CD14-positive monocyte (primary cell): ENCODE measurements at places on chromosomes 4 and X.

- DNase-seq = peak; percentile 20
These were observed 44.0 kb upstream of the MXD4 start for GRCh38 chr4:2305766-2306501.

- no peak for DNase-seq
These were observed 251.4 kb upstream of the PUDP start for GRCh38 chrX:7399373-7399772.

- DNase-seq = peak; percentile 71
These were observed 4.4 kb downstream of the ZFYVE28 start for GRCh38 chr4:2413821-2414610.

- no peak for DNase-seq
These were observed 69.2 kb downstream of the HADH start for GRCh38 chr4:108058685-108059440.

DNA sequence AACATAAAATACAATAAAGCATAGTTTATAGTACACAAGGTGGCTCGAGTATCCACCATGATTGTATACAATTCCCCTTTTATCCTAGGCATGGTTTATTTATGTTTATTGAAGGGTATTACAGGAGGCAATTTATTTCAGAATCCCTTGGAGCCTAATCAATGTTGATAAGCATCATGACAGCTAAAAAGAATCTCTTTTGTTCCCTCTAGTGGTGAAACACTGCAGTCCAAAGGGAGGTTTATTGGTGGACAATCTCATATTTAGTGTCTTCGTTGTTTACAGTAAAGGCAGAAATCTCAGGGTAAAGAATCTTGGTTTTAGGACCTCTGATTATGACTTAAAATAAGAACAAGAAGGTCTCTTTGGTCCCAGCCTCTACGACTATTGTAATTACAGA lies 1712.5 kb downstream of the C4orf33 start:
- no peak for DNase-seq

GRCh38 chr4:2390146-2390545 lies 28.3 kb downstream of the ZFYVE28 start:
- DNase-seq = no peak

DNA sequence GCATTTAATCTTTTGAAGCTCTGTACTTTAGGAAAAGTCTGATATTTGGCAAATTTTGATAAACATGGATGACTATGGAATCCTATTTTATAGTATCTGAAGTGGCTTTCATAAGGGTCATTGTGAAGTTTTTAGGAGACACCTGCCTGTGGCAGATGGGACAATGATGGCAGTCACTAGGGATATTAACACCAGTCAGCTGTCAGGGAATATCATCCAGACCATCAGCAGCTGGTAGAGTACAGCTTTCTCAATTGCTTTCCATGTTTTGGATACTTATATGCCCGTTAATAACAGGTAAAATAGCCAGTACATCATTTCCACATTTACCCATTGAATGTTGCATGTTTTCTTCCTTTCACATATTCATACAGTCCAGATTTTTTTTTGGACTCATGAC lies 39.1 kb downstream of the NPNT start:
- no peak for DNase-seq

- peak; percentile 91 for DNase-seq
These were observed 58.5 kb downstream of the TSC22D3 start for GRCh38 chrX:107716816-107717700.

- no peak for DNase-seq
These were observed 120.3 kb downstream of the RASL11B start for GRCh38 chr4:52982255-52982945.

DNA sequence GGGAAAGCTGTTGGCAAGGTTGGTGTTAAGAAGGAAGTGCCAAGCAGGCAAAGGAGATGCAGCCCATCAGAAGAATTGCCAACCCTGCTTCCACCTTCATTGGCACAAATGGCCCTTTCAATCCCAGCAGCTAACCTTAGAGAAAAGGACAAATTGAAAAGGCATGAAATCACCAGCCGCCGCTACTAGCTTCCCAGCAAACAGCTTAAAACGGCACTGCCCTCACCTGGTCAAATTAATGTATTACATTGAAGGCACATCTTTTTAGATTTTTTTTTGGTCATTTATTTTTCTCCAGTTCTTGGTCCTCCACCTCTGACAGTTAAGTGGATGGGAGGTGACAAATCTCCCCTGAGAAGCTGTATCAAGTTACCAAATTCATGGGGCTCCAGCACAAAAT lies 51.0 kb upstream of the NHSL2 start:
- no peak for DNase-seq

DNA sequence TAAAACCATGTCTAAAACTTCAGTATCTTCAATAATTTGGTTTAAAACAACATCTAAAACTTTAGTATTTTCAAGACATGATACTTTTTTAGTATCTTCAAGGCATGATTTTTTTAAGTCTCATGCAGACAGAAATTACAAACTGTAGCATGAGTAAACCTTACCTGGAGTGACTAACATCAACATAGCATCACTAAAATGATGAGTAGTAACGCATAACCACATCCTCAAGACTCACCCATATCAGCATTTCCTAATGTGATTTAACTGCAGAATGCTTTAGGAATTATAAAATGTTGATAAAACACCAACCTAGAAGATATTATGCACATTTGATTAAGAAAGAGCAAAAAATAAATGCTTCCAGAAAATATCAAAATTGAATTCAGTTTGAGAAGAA lies 19.7 kb upstream of the EDNRA start:
- no peak for DNase-seq

DNA sequence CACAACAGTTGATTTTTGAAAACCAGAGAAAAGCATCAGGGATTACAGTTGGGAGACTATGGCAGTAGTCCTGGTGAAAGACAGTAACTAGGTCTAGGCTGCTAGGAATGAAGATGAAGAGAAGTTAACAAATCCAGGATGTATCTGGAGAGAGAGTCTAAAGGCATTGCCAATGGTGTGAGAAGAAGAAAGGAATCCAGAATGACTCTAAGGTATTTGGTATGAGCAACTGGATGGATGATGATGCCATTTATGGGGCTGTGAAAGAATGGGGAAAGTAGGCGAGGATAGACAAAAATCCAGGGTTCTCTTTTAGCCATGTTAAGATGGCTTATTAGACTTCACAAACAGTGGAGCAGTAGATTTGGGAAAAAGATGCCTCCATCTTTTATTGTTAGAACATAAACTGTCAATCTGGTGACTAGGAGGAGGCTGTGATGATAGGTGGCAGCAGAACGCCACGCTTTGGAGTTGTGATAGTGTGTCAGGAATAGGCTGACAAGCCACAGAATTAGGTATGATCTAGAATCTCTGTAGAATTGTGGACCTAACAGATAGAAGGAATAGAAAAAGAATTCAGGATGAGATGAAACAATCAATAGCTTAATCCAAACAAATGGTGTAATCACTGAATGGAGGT lies 27.3 kb upstream of the JADE1 start:
- DNase-seq = no peak

DNA sequence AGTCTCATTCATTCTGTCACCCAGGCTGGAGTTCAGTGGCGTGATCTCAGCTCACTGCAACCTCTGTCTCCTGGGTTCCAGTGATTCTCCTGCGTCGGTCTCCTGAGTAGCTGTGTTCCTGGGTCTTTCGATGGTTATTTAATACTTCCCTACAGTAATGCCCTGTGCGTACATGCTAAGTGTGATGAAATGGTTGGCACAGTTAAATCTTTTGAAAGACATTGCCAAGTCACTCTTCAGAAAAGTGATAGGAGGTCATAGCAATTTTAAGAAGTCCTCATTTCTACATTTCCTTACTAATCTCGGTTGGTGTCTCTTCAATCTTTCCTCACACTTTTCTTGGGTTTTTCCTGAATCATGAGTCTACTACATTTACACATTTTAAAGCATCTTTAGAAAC lies 14.4 kb downstream of the HTT-AS start:
- DNase-seq = peak; percentile 69

DNA sequence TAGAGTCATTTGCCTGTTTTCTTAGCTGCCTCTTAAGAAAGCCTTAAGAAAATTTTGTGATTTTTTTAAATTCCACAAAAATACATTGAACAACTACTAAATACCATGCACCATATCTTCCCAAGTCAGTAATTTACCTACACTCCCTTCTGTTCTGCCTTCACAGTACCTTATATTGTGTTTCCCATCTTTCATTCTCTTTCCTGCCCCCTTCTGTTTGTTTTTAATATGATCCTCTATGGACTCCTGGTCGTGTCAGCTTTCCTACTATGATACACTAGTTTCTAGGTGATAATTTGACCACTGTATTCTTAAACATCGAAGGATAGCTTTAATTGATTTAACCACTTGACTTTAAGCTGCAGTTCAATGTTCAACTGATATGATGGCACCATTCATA lies 297.7 kb upstream of the HAND2 start:
- DNase-seq = no peak

DNA sequence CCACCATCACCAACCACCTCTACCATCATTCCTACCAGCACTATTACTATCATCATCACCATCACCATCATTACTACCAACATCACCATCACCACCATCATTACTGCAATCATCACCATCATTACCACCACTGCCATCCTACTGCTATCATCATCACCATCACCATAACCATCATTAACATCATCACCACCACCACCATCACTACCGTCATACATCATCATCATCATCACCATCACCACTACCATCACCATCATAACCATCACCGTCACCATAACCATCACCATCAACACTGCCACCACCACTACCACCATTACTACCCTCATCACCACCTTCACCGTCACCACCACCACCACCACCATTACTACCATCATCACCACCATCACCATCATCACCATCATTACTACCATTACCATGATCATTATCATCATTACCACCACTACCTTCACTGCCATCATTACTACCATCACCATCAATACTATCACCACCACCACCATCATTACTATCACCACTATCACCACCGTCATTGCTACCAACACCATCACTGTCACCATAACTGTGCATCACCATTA lies 71.8 kb downstream of the PSAPL1 start:
- no peak for DNase-seq

DNA sequence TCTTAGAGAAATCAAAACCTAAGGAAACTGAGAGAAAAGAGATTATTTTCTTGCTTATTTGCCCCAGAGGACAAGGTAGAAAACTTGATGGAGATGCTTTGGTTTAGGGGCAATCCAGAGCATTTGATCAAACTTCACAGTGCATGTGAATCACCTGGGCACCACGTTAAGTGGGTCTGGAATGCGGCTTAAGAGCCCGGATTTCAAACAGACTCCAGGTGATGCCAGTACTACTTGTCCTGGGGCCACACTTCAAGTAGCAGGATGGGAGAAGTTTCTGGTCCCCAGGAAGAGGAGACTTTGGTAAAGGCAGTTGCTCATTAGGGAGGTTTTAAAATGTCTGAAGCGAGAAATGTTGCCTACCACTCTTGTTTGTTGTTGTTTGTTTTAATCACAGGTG lies 51.8 kb downstream of the PHOX2B start:
- no peak for DNase-seq

- no peak for DNase-seq
These were observed 2747.1 kb downstream of the PCDH7 start for GRCh38 chr4:33467291-33467690.

- DNase-seq = no peak
These were observed 181.8 kb upstream of the GLRA2 start for GRCh38 chrX:14347523-14347922.

DNA sequence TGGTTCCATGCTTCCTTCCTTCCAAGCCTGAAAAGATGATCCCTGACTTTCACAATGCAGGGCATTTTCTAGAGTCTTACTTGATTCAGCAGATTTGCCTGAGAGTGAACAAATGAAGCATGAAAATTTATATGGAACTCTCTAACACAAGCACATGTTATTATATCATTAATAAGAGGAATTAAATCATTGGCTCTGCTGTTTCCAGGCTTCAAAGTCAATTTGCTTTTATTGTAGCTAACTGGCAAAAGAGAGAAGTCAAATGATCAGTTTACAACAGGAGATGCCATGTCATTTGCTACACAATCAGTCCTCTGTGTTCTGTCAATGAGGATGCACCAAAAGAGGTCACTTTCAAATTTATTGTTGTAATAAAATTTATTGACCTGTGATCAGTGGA lies 101.5 kb upstream of the UGT8 start:
- no peak for DNase-seq

GRCh38 chr4:178462710-178463109 lies 1020.5 kb upstream of the AGA start:
- no peak for DNase-seq

GRCh38 chr4:154616731-154617130 lies 4.3 kb upstream of the FGG start:
- DNase-seq = no peak

DNA sequence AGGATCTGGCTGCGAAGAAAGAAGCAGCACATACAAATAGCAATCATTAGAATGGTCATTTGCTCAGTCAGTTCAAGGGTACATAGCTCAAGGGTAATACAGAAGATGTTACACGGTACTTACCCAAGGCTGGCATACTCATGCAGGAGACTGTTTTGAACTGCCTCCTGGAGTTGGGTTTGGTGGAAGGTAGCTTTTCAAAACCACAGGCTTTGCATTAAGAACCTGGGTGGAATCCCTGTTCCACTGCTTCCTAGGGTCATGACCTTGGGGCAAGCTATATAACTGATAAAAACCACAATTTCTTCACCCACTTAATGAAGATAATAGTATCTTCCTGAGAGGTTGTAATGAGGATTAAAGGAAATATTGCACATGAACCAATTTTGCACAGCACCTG lies 36.5 kb downstream of the TBC1D9 start:
- no peak for DNase-seq

GRCh38 chr4:147933316-147933715 lies 201.4 kb downstream of the ARHGAP10 start:
- no peak for DNase-seq

DNA sequence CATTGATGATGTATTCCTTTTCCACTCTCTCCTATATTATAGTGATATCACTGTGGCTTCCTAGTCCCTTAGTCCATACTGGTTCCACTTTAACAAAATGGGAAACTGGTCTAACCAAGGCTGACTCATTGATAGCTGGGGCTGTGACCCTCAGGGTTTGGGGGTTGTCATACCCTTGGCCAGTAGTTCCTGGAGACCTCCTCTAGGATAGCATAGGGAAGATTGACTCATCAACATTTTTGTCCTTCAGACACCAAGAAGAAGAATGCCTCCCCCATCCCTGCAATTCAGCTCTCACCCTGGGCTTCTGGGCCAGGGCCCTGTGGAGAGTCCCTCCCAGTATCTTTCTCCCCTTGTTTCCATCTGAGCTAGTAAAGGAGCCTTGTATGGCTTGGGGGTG lies 68.8 kb upstream of the PRPS1 start:
- DNase-seq = no peak

DNA sequence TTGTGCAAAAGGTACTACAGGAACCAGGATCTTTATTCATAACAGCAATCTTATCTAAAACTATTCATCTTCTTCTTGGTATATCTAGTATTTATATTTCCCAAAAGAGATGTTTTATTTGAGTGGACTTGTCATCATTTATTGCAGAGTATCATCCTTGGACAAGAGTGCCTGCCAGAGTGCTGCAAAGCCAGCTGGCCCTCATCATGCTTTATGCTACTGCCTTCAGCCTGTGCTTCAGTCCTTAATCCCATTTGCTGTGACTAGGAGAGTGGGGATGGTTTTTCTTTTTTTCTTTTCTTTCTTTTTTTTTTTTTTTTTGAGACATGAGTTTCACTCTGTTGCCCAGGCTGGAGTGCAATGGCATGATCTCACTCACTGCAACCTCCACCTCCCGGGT lies 33.5 kb upstream of the ELF2 start:
- no peak for DNase-seq

- DNase-seq = no peak
These were observed 19.0 kb downstream of the GAB1 start for GRCh38 chr4:143355540-143356217.
